Neural progenitor cell (in vitro differentiated cells): ENCODE measurements at places on chromosomes 4 and X. TPM values are rescaled to one million over a fixed set of nuclear protein-coding genes. Genes with fewer than 3 reads are reported as not detected.

Gene ZBTB49
- 13.6 and 20.2 TPM in 2 replicates for total RNA-seq

Gene LPAR4
- total RNA-seq: 49.1 and 63.6 TPM in 2 replicates

- H3K4me1 ChIP-seq: no peaks in the 10 kb centered on the region
- no peak for DNase-seq
- H3K36me3 ChIP-seq: no peaks in the 10 kb centered on the region
- no peaks in the 10 kb centered on the region for H3K27me3 ChIP-seq
Observed at GRCh38 chrX:46184749-46185148, 360.5 kb downstream of the ZNF674 start.

DNA sequence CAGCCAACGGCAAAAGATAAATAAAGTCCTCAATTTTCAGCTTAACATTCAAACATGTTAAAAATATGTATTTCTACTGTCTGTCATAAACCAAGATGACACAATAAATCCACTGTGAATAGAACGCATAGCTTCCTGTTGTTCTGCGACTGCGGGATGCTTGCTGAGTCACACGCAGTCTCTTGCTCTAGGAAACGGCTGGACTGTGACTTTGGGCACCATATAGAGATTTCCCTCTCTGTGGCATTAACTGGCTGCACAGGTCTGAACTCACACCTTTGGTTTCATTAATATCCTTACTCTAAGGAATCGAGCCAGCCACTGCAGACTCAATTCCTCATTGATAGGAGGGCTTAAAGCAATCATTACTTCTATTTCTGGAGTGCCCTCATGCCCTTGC is 8.4 kb downstream of the BEND4 start:
- H3K4me3 ChIP-seq: no peak overlapping the region
- no peaks in the 10 kb centered on the region for H3K36me3 ChIP-seq
- no peak for DNase-seq
- H3K27me3 ChIP-seq: peaks cover 3% of the 10 kb centered on the region

Gene BGN
- 0.37 TPM in 1 of 2 replicates, not detected in the other for total RNA-seq

DNA sequence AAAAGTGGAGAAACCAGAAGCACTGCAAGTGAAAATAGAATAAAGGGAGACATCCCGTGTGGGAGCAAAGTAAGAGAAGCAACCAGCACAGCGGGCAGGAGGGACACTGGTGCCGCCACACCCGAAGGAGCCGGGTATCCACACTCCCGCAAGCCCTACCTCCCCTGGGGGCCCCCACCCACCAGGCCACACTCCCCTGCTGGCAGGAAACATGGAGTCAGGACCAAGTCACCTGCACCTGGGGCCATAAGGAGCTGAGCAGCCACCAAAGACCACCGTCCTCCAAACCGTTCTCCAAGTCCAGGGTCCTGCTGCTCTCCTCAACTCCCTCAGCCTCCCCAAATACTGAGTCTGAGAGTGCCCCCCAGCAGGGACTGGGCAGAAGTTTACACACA is 30.5 kb downstream of the FGFRL1 start:
- no peaks in the 10 kb centered on the region for H3K36me3 ChIP-seq
- H3K27ac ChIP-seq: no peak overlapping the region
- no peak overlapping the region for H3K4me3 ChIP-seq
- H3K27me3 ChIP-seq: peaks cover 34% of the 10 kb centered on the region
- H3K4me1 ChIP-seq: peaks cover 30% of the 10 kb centered on the region
- no peak for DNase-seq

DNA sequence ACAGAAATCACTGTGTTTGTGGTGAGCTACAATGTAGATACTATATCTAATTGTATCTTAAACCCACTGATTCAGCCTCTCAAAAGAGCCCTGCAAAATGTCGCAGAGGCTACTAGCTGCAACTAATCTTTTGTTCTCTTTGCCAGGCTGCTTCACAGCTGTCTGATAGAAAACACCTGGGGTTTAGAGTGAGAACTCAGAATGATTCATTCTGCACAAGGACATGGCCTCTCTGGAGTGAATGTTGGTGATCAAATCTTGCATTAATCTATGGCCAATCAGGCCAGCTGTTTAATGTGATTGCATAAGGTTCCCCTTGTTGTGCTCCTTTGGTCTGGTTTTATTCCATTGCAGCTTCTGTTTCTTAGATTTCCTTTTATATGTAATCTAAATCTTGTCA is 100.3 kb downstream of the EMCN start:
- H3K4me3 ChIP-seq: no peak overlapping the region
- H3K27ac ChIP-seq: no peak overlapping the region
- DNase-seq: peak; percentile 41

GRCh38 chr4:147313108-147313507 is 167.8 kb upstream of the EDNRA start:
- no peaks in the 10 kb centered on the region for H3K27me3 ChIP-seq
- peaks cover 20% of the 10 kb centered on the region for H3K4me1 ChIP-seq
- H3K36me3 ChIP-seq: no peaks in the 10 kb centered on the region
- H3K4me3 ChIP-seq: no peak overlapping the region
- DNase-seq: no peak
- no peak overlapping the region for H3K27ac ChIP-seq

GRCh38 chrX:39726771-39727170 is 371.0 kb downstream of the BCOR start:
- no peak overlapping the region for H3K4me3 ChIP-seq
- no peak overlapping the region for H3K27ac ChIP-seq
- no peak for DNase-seq

DNA sequence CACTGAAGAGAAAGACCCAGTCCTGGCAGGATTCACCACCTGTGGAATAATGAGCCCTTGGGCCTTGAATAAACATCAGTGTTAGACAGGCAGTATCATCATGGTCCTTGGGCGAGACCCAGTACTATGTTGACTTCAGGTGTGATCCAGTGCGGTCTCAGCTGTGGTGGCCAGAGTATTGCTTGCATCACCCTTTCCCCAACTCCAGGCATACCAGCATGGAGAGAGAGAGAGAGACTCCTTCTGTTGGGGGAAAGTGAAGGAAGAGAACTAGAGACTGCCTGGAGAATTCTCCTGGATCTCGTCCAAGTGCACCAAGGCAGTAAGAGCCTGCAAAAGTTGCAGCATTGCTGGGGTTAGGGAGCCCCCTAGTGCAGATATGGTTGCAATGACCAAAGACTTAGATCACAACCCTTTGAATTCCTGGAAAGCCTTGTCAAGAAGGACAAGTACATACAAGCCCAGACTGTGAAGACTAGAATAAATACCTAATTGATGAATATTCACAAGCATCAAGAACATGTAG is 61.1 kb upstream of the VAMP7 start:
- no peaks in the 10 kb centered on the region for H3K4me1 ChIP-seq
- H3K27ac ChIP-seq: no peak overlapping the region
- DNase-seq: peak; percentile 68
- H3K4me3 ChIP-seq: no peak overlapping the region
